ENCODE measurements at places on chromosomes 7 and 10. TPM values are rescaled to one million over a fixed set of nuclear protein-coding genes. Genes with fewer than 3 reads are reported as not detected.

DNA sequence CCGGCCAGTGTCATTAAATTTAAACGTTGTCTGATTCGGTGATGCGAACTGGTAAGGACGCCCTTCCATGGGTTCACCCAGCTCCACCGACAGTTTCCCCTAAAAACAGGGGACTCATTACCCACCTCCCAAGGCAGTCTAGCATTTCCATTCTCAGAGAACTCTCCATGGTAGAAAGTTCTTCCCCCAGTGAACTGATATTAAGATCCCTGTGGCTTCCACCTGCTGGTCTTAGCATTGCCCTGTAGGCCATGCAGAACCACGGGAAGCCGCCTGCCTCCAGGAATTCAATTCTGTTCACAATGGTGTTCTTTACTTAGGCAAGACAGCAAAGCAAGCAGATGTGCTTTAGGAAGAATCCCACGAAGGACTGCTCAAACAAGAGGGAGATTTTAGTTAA is 128.9 kb upstream of the NANOS1 start:
- DNase-seq, result no peak

GRCh38 chr7:16916738-16917137 is 35.0 kb upstream of the AGR3 start:
- no peak for DNase-seq

DNA sequence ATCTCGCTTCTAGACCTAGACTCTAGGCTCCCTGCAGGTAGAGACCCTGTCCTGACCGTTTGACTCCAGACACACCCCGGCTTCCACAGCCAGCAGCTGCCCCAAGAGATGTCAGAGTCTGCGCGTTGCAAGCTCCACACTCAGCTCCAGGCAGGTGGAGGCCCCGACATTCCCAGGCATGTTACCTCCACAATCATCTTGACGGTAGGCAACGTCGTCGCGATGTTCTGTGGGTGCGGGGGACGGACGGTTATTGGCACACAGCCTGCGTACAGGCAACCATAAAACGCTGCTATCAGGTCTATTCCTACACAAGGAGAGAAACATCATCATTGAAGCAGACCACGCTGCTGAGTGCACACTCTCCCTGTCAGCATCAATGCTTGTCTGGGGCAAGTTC is 213.2 kb downstream of the ZMYND11 start:
- DNase-seq, result no peak

DNA sequence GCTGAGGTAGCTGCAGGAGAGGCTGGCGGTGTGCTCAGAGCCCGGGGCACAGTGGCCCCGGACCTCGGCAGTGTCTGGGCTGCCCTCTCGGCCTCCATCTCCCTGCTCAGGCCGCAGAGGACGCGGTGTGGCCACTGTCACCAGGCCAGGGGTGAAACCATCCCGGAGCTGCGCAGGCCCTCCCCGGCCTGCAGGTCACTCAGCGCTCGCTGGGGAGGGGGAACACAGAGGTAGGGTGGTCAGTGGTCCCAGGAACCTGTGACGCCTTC is 49.8 kb upstream of the DAGLB start:
- DNase-seq, result no peak

GRCh38 chr10:131277278-131277677 is 34.2 kb downstream of the TCERG1L start:
- no peak for DNase-seq

- DNase-seq, result no peak
Measured at GRCh38 chr7:152025937-152026890, 740 bp downstream of the GALNT11 start.

DNA sequence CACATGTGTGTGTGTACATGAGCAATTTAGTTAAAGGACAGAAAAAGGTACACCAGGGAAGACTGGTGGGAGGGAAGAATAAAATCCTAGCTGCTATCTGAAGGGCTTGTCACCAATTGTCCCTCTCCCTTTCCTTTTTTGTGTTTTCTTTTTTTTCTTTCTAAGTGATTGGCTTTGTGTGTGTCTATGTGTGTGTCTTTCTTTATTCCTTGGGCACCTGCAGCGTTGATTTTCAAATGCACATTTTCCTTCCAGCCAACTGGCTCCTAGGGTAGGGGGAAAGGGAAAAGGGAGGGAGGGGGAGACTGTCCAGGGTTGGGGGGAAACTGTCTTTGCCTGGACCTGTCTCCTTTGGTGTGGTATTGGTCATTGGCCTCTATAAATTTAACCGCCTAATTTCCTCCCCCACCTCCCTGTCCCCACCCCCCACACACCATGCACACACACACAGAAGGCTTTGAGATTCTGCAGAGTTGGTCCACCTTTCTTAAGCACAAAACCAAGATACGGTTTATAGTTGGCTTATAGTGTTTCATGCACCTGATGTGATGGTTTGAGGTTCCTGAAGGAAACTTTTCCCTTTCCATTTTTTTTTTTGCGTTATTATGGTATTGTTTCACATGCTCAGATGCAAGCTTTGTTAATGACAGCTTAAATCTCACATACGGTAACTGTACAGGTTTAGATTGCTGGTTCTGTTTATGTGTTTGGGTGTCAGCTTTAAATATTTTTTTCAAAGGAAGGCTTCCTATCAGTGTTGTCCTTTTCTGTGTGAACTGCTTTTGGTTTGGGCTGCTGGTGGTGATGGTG is 2.6 kb downstream of the AUTS2 start:
- no peak for DNase-seq

DNA sequence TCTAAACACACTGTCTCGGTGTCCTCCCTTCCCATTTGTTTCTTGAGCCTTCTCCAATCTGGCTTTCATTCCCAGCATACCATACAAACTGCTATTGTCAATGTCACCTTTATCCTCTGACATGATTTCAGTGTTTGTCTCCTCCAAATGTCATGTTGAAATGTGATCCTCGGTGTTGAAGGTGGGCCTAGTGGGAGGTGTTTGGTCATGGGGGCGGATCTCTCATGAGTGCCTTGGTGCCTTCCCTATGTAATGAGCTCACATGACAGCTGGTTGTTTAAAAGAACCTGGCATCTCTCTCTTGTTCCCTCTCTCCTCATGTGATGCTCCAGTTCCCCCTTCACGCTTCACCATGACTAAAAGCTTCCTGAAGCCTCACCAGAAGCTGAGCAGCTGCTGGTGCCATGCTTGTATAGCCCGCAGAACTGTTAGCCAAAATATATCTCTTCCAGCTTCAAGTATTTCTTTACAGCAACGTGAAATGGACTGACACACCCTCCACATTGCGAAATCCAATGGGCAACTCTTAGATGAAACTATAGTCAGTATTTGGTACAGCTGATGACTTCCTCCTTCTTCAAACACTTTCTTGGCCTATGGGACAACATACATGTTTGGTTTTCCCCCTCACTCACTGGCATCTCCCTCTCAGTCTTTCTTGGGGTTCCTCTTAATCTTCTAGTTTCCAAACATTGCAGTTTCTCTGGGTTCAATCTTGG is 27.8 kb downstream of the RNLS start:
- no peak for DNase-seq

DNA sequence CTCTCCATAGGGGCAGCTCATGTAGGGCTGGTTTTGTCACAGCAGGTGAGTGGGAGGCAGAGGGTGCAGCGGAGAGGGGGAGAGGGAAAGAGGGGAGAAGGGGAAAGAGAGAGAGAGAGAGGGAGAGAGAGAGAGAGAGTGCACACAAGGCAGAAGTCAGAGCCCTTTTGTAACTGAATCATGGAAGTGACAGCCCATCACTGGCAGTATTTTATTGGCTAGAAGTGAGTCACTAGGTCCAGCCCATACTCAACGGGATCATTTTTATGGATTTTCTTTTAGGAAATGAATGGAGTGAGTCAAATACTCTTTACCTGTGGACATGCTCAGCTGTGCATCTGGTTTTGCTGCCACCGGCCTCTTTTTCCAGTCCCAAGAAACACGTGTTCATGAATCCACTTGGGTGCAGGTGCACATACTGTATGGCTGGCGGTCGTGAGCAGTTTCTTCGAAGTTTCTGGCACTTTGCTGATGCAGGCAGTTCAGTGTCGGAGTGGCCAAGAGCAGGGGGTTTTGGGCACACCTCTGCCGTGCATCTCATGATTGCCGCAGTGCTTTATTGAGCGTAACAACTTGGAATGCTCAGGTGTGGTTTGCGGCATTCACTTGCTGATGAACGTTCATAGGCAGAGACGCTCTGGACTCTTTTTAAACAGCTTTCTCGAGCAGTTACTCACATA is 40.3 kb downstream of the DOCK1 start:
- no peak for DNase-seq

DNA sequence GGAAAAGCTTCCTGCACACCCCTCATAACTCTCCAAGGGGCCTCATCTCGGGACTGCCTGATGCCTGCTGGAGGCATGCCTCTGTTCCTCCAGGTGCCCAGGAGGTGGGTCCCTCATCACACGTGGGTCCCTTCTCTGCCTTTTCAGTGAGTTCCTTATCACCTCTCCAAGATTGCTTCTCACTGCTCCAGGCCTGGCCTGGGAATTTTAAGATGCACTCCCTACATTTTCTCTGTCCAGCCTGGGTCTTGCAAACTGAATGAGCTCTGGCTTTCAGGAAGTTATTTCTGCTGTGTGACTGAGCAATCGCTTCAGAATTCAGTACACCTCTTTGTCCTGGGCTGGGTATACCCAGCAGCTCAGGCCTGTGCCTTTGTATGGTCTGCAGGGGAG is 43.8 kb downstream of the LRRC18 start:
- no peak for DNase-seq

DNA sequence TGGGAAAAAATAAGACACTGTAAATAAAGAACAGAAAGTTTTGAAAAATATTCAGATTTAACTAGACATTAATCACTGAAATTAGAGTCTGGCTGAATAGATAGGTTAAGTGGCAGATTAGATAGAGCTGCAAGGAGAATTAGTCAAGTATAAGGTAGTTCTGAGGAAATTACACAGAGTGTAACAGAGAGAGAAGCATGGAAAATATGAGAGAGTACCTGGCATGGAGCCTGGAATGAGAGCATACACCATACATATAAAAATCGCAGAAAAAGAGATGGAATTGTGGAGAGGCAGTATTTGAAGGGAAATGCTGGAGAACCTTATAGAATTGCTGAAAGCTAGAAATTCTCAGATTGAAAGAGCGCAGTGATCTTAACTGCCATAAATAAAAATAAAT is 46.9 kb downstream of the ZNRF2 start:
- DNase-seq, result no peak

GRCh38 chr7:99844328-99844727 is 16.5 kb downstream of the CYP3A43 start:
- DNase-seq, result no peak

DNA sequence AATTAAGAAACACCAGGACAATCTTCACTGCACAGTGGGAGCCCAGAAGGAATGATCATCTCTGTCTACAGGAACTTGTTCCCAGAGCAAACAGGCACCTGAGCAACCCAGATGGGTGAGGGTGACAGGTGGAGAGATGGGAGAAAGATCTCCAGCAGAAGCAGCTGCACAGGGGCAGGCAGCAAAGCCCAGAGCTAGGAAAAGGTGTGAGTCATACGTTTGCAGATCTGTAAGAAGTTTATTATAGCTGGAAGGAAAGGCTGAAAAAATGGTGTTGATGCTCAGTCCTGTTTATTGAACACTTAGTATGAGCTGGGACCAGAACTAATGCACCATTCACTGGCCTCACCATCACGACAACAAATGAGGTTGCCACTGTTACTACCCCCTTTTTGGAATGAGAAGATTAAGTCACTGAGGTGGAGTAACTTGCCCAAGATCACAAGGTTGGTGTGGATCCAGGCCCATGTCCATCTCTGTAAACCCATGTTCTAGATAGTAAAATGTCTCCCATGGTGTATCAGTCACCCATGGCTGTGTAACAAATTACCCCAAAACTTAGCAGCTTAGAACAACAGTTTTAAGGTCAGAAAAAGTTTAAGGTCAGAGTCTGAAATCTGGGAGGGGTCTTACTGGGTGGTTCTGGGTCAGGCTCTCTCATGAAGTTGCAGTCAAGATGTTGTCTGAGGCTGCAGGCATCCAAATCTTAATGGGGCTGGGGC is 506.9 kb downstream of the RPS24 start:
- DNase-seq, result no peak

- no peak for DNase-seq
Measured at GRCh38 chr10:22027364-22028238, 24.1 kb upstream of the DNAJC1 start.

GRCh38 chr7:55975988-55976633 is 11.7 kb downstream of the NIPSNAP2 start:
- DNase-seq, result no peak

GRCh38 chr7:41824284-41824683 is 121.4 kb upstream of the INHBA start:
- DNase-seq, result no peak

- no peak for DNase-seq
Measured at GRCh38 chr10:110411047-110411410, 86.7 kb upstream of the DUSP5 start.

GRCh38 chr7:105297985-105298384 is 90.7 kb downstream of the SRPK2 start:
- no peak for DNase-seq

DNA sequence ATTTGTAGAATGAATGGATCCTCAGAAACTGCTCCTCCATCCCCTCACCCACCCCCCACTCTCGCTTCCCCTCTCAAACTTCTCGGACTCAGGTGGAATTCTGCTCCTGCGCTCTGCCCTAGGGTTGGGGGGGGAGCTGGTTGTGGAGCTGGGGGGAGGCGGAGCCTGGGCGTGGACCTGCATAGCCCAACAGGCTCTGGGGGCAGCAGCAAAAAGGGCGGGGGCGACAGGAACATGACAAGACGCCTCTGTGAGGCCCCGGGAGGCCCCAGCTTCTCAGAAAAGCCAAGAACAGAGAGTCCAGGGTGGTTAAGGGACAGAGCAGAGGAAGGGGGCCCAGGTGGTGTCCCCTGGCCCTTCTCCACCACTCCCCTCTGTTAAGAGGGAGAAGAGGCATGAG is 3.5 kb downstream of the TSC22D4 start:
- DNase-seq, result no peak

- no peak for DNase-seq
Measured at GRCh38 chr7:112282476-112283188, 76.1 kb downstream of the ZNF277 start.

- peak; percentile 18 for DNase-seq
Measured at GRCh38 chr10:124917428-124918190, 24.3 kb upstream of the ZRANB1 start.

MYOF gene
- 4.0 TPM for total RNA-seq

PAPSS2 gene
- total RNA-seq, result 1.3 TPM

NUDT1 gene
- total RNA-seq, result 54.9 TPM

MYO3A gene
- 0.82 TPM for total RNA-seq

ERVW-1 gene
- total RNA-seq, result not detected

CRYGN gene
- 0.32 TPM for total RNA-seq

FEZF1 gene
- total RNA-seq, result not detected

DDX56 gene
- 104 TPM for total RNA-seq

SLC13A1 gene
- total RNA-seq, result not detected

TRPV5 gene
- not detected for total RNA-seq

PDE1C gene
- 1.1 TPM for total RNA-seq

ETV1 gene
- 89.4 TPM for total RNA-seq

Data from neural crest cell (in vitro differentiated cells).